ENCODE measurements at places on chromosomes 2 and 18.

- no peak for DNase-seq
These were observed 37.0 kb downstream of the LIMS1 start for GRCh38 chr2:108571286-108571685.

DNA sequence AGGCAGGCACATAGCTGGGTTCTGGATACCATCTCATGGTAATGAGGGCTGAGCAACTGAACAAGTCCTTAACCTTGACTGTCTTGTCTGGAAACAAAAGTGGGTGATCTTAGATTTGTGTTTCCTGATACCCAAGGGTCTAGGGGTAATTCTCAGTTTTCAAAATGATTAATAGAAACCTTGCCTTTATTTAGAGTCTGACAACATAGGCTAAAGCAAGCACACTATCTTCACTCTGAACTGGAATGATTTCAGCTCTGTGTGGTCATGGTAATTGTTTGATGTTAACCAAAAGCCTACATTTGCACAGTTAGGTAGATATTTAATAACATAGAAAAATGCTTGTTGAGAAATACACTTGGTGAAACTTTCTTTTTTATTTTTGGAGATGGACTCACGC, 6.8 kb upstream of the LAMA3 start:
- no peak for DNase-seq

DNA sequence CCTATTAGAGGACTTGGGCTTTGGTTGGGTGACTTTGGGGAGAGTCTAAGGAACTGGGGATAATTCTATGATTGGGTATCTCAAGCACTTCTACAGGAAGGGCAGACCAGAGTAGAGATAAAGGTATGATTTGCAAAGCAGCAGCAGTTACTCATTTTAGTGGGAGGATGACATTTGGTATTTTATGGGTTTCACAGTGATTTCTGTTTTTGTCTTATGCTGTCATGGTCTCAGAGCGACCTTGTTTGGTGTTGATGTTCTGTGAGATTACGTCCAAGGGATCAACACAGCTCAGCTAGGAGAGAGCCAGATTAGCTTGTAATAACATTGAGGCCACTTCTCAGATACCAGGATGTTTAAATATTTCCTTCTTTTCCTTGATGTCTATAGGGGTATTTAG, 18.2 kb downstream of the TTR start:
- no peak for DNase-seq

DNA sequence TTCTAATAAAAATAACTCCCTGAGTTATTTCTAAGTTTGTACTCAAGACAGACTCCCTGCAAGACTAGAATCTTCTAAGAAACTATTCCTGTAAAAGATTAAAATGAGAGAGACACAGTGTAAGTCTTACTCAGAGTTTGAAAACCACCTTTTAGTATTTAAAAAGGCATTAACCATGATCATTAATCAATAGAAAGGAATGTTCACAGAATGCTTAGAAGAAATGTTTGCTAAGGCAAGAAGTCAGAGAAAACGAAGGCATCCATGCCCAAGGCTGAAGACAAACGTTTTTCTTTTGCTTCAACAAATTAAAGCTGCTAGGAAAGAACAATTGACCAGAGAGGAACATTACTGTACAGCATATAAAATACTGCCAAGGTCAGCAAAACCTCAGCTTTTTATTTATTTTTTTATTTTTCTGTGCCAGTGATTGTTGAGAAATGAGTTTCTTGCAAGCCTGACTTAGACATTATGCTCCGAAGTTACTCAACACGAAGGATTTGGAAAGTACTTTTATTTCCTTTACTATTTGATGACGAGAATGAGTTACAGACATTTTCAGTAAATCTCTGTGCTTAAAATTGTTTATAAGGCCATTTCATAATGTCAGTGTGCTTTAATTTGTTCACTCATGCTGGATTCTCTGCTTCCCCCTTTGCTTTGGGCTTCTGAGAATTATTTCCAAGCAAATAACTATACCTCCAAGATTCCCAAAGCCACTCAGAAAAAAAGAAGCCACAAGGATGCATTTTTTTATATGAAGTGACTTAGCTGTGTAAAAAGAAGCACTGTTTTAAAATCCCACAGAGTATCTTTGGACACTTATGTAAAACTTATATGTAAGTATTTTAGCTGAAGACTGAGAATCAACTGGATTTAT, 20.5 kb downstream of the RND3 start:
- no peak for DNase-seq

DNA sequence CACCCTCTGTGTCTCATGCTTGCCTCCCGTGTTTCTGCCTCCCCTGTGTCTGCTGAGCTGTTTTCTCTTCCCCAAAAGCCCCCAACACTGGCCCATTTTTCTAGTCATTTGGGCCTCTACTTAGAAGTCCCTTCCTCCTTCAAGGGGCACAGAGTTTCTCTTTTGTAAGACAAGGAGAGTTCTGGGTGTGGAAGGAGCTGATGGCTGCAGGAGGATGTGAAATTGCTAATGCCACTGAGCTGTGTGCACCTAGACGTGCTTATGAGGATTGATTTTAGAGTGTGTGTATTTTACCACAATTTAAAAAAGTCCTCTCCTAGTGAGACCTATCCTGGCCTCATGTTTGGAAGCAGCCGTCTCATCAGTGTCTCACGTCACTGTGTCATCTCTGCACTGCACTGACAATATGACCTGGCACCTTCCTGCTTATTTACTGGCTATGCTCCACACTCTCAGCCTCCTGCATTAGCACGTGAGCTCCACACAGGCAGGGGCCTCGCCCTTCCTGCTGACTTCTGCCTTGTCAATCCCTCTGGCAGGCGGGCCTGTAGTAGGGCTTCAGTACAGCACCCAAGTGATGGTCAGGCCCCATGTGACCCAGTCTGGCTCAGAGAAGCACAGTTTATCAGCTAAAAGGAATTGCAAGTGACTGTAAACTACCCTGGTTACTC, 8.0 kb upstream of the MBP start:
- DNase-seq, result no peak

Measured in stimulated activated CD8-positive, alpha-beta memory T cell treated with anti-CD3 and anti-CD28 coated beads, Interleukin-12 subunit alpha, Interleukin-12 subunit beta, amount 100 ng/mL, for 4 hours (primary cell).